Hepatocyte (in vitro differentiated cells): ENCODE measurements at places on chromosomes 6 and 20.

DNA sequence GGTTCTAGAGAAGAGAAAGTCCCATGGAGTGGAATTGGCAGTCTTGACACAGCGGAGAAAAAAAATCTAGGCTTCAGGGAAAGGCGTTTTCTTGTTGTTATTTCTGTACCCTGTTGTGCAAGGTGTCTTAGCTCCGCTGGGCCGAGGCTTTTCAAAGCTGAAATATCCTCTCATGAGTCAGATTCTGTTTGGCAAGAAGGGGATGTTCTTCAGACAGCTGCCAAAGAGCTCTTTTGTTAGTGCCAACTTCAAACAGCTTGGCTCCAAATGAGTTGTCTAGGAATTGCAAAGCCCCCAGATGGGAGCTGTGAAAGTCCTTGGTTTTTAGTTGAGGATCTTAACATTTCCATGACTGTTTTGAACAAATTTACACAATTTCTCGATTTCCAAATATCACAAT lies 45.6 kb downstream of the LRRN4 start:
- peak; percentile 77 for DNase-seq
- H3K4me3 ChIP-seq, result no peak overlapping the region
- H3K27ac ChIP-seq, result peak overlapping the region; percentile 76
- H3K36me3 ChIP-seq, result no peaks in the 10 kb centered on the region

DNA sequence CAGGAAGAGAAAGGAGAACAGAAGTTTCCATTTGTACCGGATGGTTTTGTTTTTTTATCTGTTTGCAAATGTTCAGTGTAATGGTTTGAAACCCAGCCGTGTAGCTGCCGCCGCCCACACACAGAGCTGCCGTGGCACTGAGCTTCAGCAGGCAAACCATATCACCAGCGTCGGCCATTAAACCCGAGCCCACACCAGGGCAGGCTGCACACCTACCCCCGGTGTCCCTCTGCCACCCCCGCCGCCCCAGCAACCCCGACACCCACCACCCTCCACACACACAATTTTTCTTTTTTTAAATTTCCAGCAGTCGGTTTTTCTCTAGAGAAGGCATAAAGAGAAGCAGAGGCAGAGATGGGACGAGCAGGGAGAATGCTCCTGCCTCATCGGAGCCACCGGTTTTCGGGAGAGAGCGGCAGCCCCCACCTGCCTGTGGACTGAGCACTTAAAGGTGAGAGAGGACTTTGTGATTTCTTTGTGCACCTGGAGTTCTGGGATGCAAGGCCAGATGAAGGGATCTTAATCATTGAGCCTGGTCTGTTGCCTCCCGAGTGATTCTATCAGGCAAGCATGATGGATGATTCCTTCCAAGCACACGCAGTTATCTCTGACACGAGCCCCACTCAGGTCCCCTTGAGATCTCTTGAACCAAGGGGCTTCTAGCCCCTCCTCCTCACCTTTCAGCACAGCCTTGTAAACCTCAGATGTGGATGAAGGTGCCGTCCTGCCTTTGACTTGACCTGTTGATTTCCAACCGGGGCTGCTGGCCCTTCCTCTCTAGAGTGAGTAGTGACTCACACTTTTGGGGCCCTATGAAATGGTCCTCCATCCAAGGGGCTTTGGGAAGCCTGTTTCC lies 17.5 kb upstream of the ZNF831 start:
- no peaks in the 10 kb centered on the region for H3K36me3 ChIP-seq
- H3K27me3 ChIP-seq, result no peaks in the 10 kb centered on the region
- H3K27ac ChIP-seq, result no peak overlapping the region
- H3K4me3 ChIP-seq, result no peak overlapping the region
- H3K4me1 ChIP-seq, result peaks cover 10% of the 10 kb centered on the region
- DNase-seq, result no peak

- peaks cover 3% of the 10 kb centered on the region for H3K4me1 ChIP-seq
- H3K4me3 ChIP-seq, result no peak overlapping the region
- no peak overlapping the region for H3K27ac ChIP-seq
- no peaks in the 10 kb centered on the region for H3K36me3 ChIP-seq
- no peak for DNase-seq
- H3K27me3 ChIP-seq, result no peaks in the 10 kb centered on the region
Measured at GRCh38 chr20:63205896-63206295, 10.0 kb downstream of the YTHDF1 start.

DNA sequence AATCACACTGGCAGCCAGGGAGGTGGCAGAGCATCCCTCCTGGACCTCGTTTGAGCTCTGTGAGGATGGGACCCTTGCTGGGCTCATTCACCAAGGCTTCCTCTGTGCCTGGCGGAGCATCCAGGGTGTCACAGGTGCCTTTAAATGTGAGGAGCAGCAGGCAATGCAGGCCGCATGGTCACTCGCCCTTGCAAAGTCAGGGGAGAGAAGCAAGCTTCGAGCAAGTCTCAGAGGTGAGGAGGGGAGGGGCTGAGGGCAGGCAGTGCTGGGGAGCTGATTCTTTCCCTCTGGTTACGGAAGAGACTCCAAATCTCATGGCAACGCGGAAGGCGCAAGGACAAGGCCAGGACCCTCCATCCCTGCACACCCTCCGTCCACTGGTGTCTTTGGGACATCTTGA lies 182.7 kb upstream of the PMEPA1 start:
- no peaks in the 10 kb centered on the region for H3K27me3 ChIP-seq
- H3K4me1 ChIP-seq, result no peaks in the 10 kb centered on the region
- no peak overlapping the region for H3K4me3 ChIP-seq
- no peak overlapping the region for H3K27ac ChIP-seq
- no peak for DNase-seq

- H3K27me3 ChIP-seq, result peaks cover 7% of the 10 kb centered on the region
- H3K4me1 ChIP-seq, result peaks cover 19% of the 10 kb centered on the region
- H3K36me3 ChIP-seq, result no peaks in the 10 kb centered on the region
- DNase-seq, result no peak
- peak overlapping the region; percentile 52 for H3K4me3 ChIP-seq
- no peak overlapping the region for H3K27ac ChIP-seq
Measured at GRCh38 chr20:62860391-62860923, 1.2 kb downstream of the TCFL5 start.

DNA sequence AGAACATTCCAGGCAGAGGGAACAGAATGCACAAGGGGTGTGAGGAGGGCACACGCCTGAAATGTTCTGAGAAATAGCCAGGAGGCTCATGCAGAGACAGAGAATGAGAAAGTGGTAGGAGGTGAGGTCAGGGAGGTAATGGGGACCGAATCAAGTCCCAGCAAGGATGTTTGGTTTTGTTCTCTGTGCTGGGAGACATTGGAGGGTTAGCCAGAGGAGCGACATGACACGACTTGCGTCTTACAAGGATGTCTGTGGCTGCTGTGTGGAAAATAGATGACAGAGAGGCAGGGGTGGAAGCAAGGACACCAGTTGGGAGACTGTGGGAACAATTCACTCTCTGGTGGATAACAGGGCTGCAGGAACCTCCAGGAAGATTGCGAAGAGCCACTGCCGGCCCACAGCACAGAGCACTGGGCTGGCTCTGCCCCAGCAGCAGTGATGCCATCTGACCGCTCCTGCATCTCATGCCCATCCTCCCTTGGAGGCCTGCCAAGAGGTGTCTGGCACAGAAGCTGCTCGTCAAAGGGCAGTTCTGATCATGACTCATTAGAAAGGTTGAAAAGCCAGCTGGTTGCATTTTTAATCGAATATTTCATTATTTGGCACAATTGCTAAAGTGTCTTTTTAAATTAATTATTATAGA lies 57.7 kb upstream of the CD83 start:
- H3K4me3 ChIP-seq, result no peak overlapping the region
- peaks cover 8% of the 10 kb centered on the region for H3K27me3 ChIP-seq
- no peaks in the 10 kb centered on the region for H3K4me1 ChIP-seq
- no peak overlapping the region for H3K27ac ChIP-seq
- DNase-seq, result no peak

GRCh38 chr6:150328744-150329405 lies 39.9 kb upstream of the IYD start:
- H3K36me3 ChIP-seq, result no peaks in the 10 kb centered on the region
- peaks cover 4% of the 10 kb centered on the region for H3K4me1 ChIP-seq
- DNase-seq, result peak; percentile 16
- H3K4me3 ChIP-seq, result no peak overlapping the region
- no peak overlapping the region for H3K27ac ChIP-seq
- H3K27me3 ChIP-seq, result no peaks in the 10 kb centered on the region

DNA sequence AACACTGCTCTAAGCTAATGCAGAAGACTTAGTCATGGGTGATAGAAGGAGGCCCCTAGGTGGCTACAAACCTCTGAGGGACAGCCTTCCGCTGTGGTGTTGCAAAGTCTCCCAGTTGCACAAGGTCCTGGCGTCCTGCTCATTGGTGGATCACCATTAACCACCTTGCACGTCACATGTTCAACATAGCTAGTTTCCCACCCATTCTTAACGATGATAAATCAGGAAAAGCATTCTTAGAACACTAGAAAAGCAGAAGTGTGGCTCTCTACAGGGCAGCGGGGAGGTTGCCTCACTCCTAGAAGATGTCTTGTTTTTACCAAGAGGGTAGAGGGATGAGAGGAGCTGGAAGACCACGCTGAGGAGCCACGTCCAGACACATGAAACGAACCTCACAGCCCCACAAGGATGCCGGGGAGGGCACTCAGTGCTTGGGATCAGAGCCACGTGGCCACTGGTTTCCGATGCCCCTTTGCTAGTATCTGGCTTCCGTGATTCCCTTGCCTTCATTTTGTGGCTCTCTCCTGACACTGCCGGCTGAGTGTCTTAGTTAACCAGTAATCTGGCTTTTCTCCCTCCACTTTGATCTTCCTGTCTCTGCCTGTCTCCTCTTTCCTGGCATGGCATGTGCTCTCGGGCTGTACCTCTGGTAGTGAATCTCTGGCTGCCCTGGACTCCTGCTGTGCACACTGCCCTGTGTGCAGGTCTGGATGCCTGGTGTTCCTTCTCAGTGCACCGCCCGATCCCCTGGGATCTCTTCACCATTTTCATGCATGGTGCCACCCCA lies 91.4 kb upstream of the NEDD9 start:
- peak; percentile 33 for DNase-seq
- H3K36me3 ChIP-seq, result no peaks in the 10 kb centered on the region
- H3K4me1 ChIP-seq, result peaks cover 31% of the 10 kb centered on the region

DNA sequence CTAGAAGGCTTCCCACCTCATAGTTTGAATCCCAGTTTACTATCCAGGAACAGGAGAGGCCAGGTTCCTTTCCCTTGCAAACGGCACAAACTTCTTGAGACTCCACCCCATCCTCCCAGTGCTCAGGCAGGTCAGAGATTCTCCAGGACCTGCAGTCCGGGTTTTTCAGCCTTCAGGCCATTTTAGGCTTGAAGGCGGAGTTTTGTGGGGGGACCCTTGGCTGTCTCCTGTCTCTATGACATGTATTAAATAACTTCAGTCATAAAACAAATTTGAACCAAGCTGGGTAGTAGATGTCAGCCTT lies 230.1 kb downstream of the NFATC2 start:
- DNase-seq, result no peak
- H3K4me1 ChIP-seq, result peaks cover 10% of the 10 kb centered on the region
- H3K27me3 ChIP-seq, result no peaks in the 10 kb centered on the region
